Uterus (tissue), 4 donors: ENCODE measurements at places on chromosomes 16 and 17. TPM values are rescaled to one million over a fixed set of nuclear protein-coding genes. Genes with fewer than 3 reads are reported as not detected.

Gene YBX2
- total RNA-seq: not detected

Gene BBS2
- total RNA-seq: 68.3 TPM

Gene GDPD3
- 1.4 TPM for total RNA-seq

Gene PDILT
- total RNA-seq: not detected

Gene MCRIP2
- 9.4 TPM for total RNA-seq

Gene ITGB4
- 72.8 TPM for total RNA-seq

Gene CMTM2
- not detected for total RNA-seq

Gene PRSS22
- total RNA-seq: not detected

Gene RCVRN
- not detected for total RNA-seq

Gene OR3A3
- total RNA-seq: not detected

Gene C17orf50
- total RNA-seq: not detected

Gene TAC4
- not detected for total RNA-seq

Gene HS3ST2
- total RNA-seq: 1.2 TPM

Gene MYO15A
- total RNA-seq: 8.1 TPM

Gene SLC2A4
- total RNA-seq: 25.9 TPM

Gene PRDM7
- not detected for total RNA-seq

Gene KRTAP3-2
- total RNA-seq: not detected

Gene SGCA
- total RNA-seq: not detected

Gene CPHXL
- total RNA-seq: not detected

Gene PCTP
- total RNA-seq: 18.8 TPM

Gene KRT28
- not detected for total RNA-seq

Gene ZACN
- not detected for total RNA-seq

Gene APOBR
- 0.26 TPM for total RNA-seq

Gene CACNG1
- not detected for total RNA-seq

Gene PPL
- 14.4 TPM for total RNA-seq

Gene PPP1R9B
- total RNA-seq: 10.9 TPM

Gene TPPP3
- total RNA-seq: 16.2 TPM

Gene PSKH1
- total RNA-seq: 3.1 TPM

Gene GP2
- total RNA-seq: not detected

Gene RGS9
- 3.5 TPM for total RNA-seq

Gene CACNG3
- not detected for total RNA-seq

Gene AXIN2
- 21.8 TPM for total RNA-seq

Gene SLC38A8
- total RNA-seq: not detected

Gene SLC22A31
- not detected for total RNA-seq

Gene SCNN1G
- total RNA-seq: 0.62 TPM

Gene RECQL5
- 0.59 TPM for total RNA-seq

Gene NR1D1
- total RNA-seq: 4.1 TPM

Gene KRT20
- 0.83 TPM for total RNA-seq

Gene TEX19
- total RNA-seq: not detected

Gene OR3A2
- total RNA-seq: not detected
